Hair follicle dermal papilla cell (primary cell): ENCODE measurements at places on chromosomes 11 and 22. TPM values are rescaled to one million over a fixed set of nuclear protein-coding genes. Genes with fewer than 3 reads are reported as not detected.

TYR gene
- 0.16 TPM in 1 of 2 replicates, not detected in the other for total RNA-seq

LRRC75B gene
- total RNA-seq, result 6.4 and 10.1 TPM in 2 replicates

PRR5 gene
- total RNA-seq, result 28.4 and 35.0 TPM in 2 replicates

CCDC89 gene
- 2.6 and 3.9 TPM in 2 replicates for total RNA-seq

TSKU gene
- 39.7 and 41.1 TPM in 2 replicates for total RNA-seq

NPAS4 gene
- total RNA-seq, result under 0.01 TPM in 1 of 2 replicates, not detected in the other

ROM1 gene
- total RNA-seq, result 3.7 and 5.5 TPM in 2 replicates

BDNF gene
- total RNA-seq, result 13.1 and 33.3 TPM in 2 replicates
